Endodermal cell (in vitro differentiated cells): ENCODE measurements at places on chromosomes 3 and 15.

GRCh38 chr15:32908872-32909271 is 191.1 kb downstream of the GREM1 start:
- DNase-seq = no peak
- no peaks in the 10 kb centered on the region for H3K27me3 ChIP-seq
- H3K4me3 ChIP-seq = no peak overlapping the region
- H3K27ac ChIP-seq = no peak overlapping the region
- peaks cover 9% of the 10 kb centered on the region for H3K4me1 ChIP-seq

GRCh38 chr3:69191516-69191915 is 69.1 kb upstream of the LMOD3 start:
- no peak overlapping the region for H3K4me3 ChIP-seq
- no peak for DNase-seq
- no peaks in the 10 kb centered on the region for H3K4me1 ChIP-seq
- H3K27me3 ChIP-seq = no peaks in the 10 kb centered on the region
- no peaks in the 10 kb centered on the region for H3K36me3 ChIP-seq

- peaks cover 6% of the 10 kb centered on the region for H3K36me3 ChIP-seq
- H3K4me1 ChIP-seq = no peaks in the 10 kb centered on the region
- H3K27me3 ChIP-seq = no peaks in the 10 kb centered on the region
- H3K27ac ChIP-seq = peak overlapping the region; percentile 94
- peak; percentile 59 for DNase-seq
Observed at GRCh38 chr15:68278595-68279405, 1.3 kb downstream of the FEM1B start.

DNA sequence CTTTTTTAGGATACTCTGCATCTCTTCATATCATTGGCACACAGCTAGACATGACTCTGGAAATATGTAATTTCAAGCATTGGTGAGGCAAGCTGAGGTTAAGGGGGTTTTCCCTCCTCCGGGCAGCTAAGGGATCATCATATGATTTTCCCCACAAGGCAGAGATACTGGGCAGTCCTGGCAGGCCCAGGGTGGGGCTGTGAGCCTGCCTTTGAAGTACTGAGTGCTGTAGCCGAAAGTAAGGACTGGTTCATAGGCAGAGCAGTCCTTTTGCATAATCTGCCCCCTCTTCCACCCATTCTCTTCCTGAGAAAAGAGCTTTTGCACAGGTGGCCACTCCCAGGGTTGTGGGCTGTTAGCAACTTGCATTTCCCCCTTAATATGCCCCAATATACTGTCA is 168.8 kb upstream of the MANF start:
- no peak for DNase-seq
- H3K27ac ChIP-seq = no peak overlapping the region
- H3K4me3 ChIP-seq = no peak overlapping the region
- H3K36me3 ChIP-seq = peaks cover 15% of the 10 kb centered on the region
- H3K27me3 ChIP-seq = no peaks in the 10 kb centered on the region

- no peaks in the 10 kb centered on the region for H3K36me3 ChIP-seq
- DNase-seq = no peak
- no peak overlapping the region for H3K27ac ChIP-seq
- H3K4me1 ChIP-seq = peaks cover 7% of the 10 kb centered on the region
- peaks cover 18% of the 10 kb centered on the region for H3K27me3 ChIP-seq
Observed at GRCh38 chr3:23996095-23996524, 51.0 kb downstream of the NR1D2 start.

GRCh38 chr3:110126065-110126464 is 788.7 kb upstream of the DPPA4 start:
- H3K4me3 ChIP-seq = no peak overlapping the region
- DNase-seq = peak; percentile 46
- peaks cover 8% of the 10 kb centered on the region for H3K4me1 ChIP-seq
- no peaks in the 10 kb centered on the region for H3K36me3 ChIP-seq
- H3K27me3 ChIP-seq = no peaks in the 10 kb centered on the region

- H3K4me3 ChIP-seq = peak overlapping the region; percentile 60
- DNase-seq = peak; percentile 95
- peak overlapping the region; percentile 58 for H3K27ac ChIP-seq
- H3K27me3 ChIP-seq = no peaks in the 10 kb centered on the region
Observed at GRCh38 chr3:67947808-67948508, 293.5 kb upstream of the SUCLG2 start.

GRCh38 chr15:45702041-45702440 is 67.2 kb downstream of the SQOR start:
- H3K27ac ChIP-seq = no peak overlapping the region
- H3K27me3 ChIP-seq = peaks cover 36% of the 10 kb centered on the region
- no peak overlapping the region for H3K4me3 ChIP-seq

DNA sequence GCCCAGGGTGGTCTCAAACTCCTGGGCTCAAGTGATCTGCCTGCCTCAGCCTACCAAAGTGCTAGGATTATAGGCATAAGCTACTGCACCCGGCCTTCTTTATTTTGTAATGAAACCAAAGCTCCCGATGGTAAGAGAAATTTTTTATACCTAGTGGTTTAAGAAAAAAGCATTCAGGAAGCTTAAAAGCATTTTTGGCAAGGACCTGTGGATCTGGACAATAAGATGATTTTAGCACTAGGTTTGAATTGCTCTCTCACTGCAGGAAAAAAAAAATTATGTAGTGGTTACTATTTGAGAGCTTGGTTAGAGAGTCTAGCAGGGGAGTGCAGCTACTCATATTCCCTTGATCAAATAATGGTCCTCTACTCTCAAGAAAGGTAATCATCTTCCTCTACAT is 64.9 kb upstream of the PIK3R4 start:
- no peak overlapping the region for H3K27ac ChIP-seq
- no peaks in the 10 kb centered on the region for H3K27me3 ChIP-seq
- H3K4me3 ChIP-seq = no peak overlapping the region

DNA sequence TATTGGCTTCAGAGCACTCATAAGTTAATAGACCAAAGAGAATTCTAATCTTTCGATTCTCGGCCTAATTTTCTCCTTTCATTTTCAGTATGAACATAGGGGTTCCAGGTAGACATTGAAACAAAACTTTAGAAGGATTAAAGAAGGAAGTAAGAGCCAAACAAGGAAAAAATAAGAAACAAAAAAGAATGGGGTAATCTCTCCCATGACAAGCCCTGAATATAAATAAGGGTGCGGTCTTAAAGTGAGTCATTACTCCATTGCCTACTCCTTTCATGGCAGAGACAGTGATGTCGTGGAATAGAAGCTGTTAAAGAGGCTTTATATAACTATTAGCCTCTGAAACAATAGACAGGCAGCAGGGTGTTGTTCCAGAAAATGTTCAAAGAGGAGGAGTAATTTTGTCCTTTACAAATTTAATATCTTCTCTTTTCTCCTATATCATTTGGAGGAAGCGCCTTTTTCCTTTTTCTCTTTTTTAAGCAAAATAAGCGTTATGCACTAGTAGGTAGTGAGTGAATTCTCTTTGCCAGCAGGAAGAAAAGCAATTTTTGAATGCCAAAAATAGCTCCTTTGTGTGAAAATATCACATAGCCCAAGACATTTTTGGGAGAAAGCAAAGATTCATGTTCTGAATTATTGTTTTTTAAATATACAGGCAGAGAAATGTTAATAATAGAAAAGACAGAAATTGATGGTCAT is 607.9 kb upstream of the KCNMB2 start:
- no peaks in the 10 kb centered on the region for H3K27me3 ChIP-seq
- DNase-seq = no peak
- H3K4me1 ChIP-seq = no peaks in the 10 kb centered on the region
- H3K27ac ChIP-seq = no peak overlapping the region

GRCh38 chr3:14880447-14881106 is 61.8 kb downstream of the FGD5 start:
- H3K36me3 ChIP-seq = no peaks in the 10 kb centered on the region
- no peak overlapping the region for H3K4me3 ChIP-seq
- DNase-seq = no peak
- no peaks in the 10 kb centered on the region for H3K27me3 ChIP-seq

DNA sequence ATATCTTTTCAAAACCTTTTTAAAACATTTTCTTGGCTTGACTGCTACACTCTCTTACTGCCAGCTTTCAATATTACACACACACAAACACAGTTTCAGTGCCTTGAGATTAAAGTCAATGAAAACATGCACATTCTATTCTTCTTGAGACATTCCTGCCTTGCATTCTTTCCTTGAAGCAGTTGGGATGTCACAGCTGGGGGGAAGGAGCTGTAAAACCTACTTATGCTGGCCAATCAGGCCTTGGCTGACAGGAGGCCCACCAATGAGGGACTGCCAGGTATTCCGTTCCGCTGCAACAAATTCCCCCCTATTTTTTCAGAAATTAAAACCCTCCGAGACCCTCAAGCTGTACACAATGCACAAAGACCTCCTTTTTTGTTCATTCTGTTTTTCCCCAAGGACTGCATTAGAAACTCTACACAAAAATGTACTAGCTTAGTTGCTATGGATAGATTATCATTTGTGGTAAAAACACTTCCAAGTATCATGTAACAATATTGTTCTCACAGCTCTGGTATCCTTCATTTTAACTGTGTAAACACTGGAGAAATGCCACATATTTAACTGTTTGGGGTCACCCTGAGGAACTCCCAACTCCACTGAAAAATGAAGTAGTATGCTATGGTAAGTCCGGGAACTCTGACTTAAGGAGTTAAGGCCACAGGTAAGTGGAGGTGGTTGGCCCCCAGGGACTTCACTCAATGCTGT is 18.5 kb downstream of the FSTL1 start:
- peak overlapping the region; percentile 88 for H3K27ac ChIP-seq
- H3K27me3 ChIP-seq = no peaks in the 10 kb centered on the region
- peak; percentile 81 for DNase-seq
- H3K4me1 ChIP-seq = peaks cover 10% of the 10 kb centered on the region
- H3K4me3 ChIP-seq = no peak overlapping the region

DNA sequence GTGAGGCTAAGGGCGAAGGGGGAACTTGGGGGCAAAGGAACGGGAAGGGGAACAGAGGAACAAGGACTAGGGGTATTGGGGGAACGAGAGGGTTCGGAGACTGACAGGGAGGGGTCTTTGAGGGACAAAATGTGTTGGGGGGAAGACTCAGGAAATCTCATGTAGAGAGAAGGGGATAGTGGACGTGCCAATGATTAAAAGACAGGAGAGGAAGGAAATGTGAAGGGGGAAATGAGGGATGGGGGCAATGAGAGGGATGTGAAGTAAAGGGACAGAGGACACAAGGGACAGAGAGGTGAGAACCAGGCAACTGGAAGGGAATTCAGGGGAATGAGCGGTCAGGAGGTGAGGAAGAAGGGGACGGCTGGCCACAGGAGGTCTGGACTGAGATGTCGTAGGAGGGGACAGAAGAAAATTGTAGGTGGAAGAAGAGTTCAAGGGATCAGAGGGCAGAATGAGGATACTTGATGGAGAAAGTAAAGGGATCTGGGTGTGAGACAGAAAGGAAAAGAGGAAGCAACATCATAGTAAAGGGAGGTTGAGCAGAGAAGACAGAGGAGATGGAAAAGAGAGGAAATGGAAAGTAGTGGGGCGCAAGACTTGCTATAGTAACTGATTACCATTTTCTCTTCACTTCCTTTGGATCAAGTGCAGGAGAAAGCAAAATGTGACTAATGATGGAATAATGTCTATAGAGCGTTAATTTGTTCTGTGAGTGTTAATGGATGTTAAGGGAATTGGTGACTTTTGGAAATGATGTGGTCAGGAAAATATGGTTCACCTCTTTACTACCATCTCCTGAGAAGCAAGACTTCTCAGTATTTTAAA is 749 bp downstream of the RAB8B start:
- H3K36me3 ChIP-seq = no peaks in the 10 kb centered on the region
- H3K27ac ChIP-seq = peak overlapping the region; percentile 70
- peaks cover 5% of the 10 kb centered on the region for H3K4me1 ChIP-seq
- DNase-seq = peak; percentile 56
- peak overlapping the region; percentile 92 for H3K4me3 ChIP-seq
- H3K27me3 ChIP-seq = peaks cover 7% of the 10 kb centered on the region

DNA sequence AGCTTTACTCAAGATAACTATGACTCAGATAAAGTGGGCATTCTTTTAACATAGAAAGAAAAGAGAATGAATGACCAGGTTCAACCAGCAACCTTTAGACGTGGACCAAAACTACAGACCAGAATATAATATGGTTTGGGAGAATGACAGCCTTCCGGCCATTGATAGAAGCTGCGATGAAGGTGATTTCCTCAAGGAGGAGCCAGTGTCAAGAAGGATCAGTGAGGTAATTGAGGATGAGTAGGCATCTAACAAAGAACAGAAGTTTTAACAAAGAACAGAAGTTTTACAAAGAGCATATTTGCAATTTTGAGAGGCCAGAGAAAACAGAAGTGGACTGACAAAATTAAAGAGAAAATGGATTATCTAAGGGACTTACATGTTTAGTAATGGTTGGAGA is 289.0 kb upstream of the AGTR1 start:
- no peaks in the 10 kb centered on the region for H3K27me3 ChIP-seq
- H3K4me1 ChIP-seq = no peaks in the 10 kb centered on the region
- no peak overlapping the region for H3K27ac ChIP-seq

DNA sequence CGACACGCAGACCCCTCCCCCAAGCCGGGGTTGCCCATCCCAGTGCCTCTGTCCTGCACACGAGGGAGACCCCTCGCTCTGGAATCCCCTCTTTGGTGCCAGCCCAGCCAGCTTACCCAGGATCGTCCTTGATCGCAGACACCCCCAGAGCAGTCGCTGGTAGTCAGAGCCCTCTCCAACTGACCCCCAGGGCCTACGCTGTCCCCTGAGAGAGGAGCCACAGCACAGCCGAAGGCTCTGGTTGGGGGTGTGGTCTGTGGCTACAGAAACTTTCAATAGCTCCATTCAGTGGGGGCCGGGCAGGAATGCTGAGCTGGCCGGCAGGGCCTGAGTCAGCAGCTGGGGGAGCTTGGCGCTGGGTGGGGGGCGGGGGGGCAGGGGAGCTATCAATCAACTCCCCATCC is at the start of gene LCTL:
Gene LCTL (minus strand): TSS at position 258 of the 404 bp plus-strand sequence. CDS start 633 bp downstream, outside the sequence.
- H3K4me3 ChIP-seq = no peak within 1 kb of the TSS
- peak; percentile 83 for DNase-seq
- H3K36me3 ChIP-seq = no peaks in the 10 kb centered on the region

- H3K27ac ChIP-seq = no peak overlapping the region
- DNase-seq = peak; percentile 66
- peaks cover 6% of the 10 kb centered on the region for H3K4me1 ChIP-seq
- peaks cover 100% of the 10 kb centered on the region for H3K27me3 ChIP-seq
- H3K36me3 ChIP-seq = no peaks in the 10 kb centered on the region
Observed at GRCh38 chr15:91100814-91101607, 954 bp downstream of the SV2B start.

- no peak overlapping the region for H3K27ac ChIP-seq
- no peak overlapping the region for H3K4me3 ChIP-seq
- DNase-seq = no peak
- no peaks in the 10 kb centered on the region for H3K4me1 ChIP-seq
- H3K27me3 ChIP-seq = no peaks in the 10 kb centered on the region
Observed at GRCh38 chr15:95741830-95742229, 588.7 kb upstream of the NR2F2 start.
